ENCODE measurements at places on chromosomes 7 and 10.

DNA sequence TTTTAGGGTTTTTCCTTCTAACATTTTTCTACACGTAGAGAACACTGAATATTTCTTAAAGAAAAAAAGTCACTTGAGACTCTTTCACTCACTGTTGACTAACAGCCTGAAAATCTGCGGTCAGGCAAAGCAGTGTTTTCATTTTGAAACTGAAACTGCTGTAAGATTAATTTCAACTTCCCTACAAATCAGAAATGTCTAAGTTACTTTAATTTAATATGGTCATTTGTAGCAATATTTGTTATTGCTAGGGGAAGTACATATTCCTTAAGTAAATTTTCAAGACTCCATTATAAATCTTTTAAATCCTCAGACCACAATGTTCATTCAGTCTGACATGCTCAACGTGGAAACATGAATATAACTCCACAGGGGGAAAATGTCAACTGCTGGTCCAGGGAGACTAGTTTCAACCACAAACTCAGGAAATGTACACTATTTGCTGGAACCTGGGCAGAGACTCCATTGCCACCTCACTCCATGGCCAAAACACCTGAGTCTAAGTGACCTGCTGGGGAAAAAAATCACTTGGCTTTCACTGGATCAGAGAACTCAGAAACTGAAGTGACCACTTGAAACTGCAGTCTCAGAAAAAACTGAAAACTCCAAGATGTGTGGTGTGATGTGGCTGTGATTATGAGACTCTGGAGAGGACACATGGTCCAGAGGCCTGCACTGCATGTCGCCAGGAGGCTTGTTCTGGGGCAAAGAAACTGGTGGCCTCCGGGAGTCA, 161.2 kb downstream of the TAX1BP1 start:
- no peak for DNase-seq

- DNase-seq: no peak
Observed at GRCh38 chr10:124717041-124717757, 27.0 kb downstream of the FAM53B start.

DNA sequence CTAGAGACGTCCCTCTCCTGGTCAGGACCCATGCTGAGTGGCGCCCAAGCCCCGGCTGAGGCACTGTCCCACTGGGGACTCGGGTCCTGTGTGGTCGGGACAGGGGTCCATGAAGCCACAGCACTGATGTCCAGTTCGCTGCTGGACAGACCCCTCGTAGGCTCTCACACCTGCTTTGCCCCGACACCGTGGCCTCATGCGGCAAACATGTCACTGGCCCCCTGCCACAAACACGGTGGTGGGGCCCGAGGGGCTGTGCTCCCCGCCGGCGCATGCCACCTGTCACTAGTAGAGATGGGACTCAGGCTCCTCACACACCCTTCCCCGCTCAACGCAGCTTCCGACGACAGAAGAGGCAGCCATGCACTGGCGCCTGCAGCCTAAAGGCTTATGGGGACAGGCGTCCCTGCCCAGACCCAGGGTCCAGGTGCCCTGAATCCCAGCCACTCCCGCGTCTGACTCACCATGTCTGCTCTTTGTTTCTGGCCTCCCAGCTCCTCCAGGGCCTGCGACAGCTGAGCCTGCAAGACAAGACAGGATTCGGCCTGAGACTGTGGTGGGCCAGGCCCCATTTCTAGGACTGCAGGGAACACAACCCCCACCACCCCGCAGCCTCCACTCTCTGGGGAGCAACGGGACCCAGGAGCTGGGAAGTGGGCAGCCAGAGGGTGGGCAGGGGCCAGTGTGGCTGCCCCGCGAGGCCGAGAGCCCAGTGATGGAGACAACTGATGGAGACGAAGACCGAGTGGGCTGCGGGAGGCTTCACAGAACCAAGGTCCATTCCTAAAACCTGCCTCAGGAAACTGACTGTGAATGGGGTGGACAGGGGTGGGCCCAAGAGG, 230.9 kb downstream of the MAD1L1 start:
- peak; percentile 65 for DNase-seq

GRCh38 chr7:4066626-4067475, 615.2 kb upstream of the FOXK1 start:
- no peak for DNase-seq

DNA sequence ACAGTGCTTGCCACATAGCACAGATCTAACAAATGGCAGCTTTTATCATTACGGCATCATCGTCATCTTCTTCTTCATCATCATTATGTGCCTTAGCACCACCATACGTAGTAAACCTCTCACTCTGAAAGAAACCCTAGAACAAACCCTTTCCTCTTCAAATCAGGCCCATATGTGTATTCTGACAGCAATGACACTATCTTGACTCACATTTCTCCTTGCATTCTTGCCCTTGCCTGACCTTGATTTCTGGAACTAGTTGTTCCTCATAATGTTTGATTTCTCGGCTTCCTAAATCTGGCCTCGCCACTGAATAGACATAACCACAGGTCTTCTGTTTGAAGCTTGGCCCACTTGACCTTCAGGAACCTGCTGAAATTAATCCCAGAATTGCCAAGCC, 115.3 kb downstream of the DGKI start:
- no peak for DNase-seq

DNA sequence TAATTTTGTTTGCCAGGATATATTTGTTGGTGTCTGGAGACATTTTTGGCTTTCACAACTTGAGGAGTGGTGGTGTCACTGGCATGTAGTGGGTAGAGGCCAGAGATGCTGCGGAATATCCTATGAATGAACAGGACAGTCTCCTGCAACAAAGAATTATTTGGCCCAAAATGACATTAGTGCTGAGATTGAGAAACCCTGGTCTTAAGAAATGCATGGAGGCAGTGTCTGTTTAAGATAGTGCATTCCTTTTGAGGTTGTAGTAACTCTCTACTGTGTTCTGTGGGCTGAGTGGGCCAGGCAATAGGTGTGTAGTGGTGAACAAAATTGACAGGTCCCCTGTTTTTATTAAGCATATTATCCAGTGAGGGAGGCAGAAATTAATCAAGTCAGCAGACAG, 165.5 kb downstream of the CDK14 start:
- DNase-seq: no peak

- peak; percentile 69 for DNase-seq
Observed at GRCh38 chr10:97129666-97130065, 56.1 kb downstream of the SLIT1 start.

DNA sequence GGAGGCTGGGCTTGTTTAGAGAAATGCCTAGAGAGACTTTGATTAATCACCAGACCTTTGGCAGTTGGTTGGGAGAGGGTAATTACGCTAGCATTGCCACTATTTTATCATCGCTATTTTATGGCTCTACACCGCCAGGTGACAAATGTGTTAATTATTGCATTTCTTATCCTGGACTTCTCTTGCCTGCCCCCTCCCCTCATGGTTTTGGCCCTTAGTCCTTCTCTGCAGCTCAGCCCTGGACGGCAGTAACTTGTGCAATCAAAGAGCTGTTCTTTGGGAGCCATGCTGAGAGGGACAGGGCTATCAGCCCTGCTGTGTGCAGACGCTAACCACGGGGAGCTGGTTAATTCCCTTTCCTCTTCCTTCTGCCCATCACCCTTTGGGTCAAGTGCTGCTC, 585.0 kb downstream of the AUTS2 start:
- no peak for DNase-seq

DNA sequence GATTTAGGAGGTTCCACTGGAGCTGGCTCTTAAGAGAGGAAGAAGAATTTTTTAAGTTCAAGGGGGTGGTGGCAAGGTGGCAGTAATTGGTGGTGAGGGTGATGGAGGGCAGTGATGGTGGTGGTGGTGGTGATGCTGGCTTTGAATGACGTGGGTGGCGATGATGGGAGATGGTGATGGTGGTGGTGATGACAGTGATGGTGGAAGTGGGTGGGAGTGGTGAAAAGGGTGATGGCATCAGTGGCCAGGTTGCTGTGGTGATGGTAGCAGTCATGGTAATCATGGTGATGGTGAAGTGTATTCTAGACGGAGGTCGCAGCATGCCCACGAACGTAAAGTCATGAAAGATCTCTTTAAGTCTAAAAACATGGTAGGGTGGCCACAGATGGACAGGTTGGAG, 197.3 kb downstream of the PTEN start:
- no peak for DNase-seq

GRCh38 chr7:30968294-30968693, 4.5 kb downstream of the GHRHR start:
- DNase-seq: no peak

DNA sequence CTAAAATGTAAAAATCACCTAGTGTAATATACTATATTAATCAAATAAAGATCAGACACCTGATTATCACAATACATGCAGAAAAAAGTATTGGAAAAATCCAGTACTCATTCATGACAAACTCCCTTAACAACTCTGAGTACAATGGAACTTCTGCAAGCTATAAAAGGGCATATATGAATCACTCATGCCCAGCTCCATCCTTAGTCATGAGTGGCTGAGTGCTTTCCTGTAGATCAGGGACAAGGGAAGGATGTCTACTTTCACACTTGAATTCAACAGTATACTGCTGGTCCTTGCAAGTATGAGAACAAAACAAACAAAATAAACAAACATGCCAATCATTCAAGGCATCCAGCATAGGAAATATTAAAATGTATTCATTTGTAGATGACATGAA, 116.5 kb downstream of the ADARB2 start:
- no peak for DNase-seq

DNA sequence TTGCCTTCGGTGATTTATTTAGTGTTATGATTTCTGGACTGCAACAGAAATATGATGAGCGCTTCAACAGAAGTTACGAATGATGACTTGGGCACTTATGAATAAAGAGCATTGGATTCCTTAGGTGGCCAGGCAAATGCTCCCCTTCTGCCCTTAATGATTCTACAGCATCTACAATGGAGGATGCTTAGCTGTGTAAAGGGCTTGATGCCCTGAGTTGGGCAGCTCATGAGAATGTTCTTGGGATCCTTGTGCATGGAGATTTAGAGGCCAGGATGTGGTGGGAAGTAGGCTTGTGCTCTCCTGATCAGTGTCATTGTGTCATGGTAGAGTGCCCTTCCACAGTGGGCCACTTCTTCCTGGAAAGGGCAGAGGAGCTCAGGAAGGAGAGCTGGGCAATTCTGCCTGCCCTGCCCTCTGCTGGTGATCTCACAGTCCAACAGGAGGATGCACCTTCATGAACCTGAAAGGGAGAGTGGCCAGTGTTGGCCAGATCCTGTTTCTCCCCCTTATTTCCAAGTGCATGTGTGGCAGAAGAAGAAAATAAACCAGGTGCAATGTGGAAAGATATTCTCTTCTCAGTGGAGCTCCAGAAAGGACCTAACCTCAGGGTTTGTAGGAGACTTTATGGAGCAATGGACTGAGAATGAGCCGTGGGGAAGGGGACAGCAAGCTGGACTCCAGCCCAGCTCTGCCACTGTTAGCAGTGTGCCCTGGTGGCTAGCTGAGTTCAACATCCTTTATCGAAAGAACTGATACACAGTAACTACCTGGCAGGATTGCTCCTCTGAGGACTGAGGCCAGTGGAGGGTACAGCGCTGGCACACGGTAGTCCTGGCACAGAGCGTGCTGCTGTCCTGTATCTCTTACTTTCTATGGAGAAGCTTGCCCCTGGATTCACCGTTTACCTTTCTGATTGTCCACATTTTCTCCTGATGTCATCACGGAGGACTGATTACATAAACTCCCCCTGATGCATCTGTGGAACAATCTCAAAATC, 182.9 kb downstream of the BMPER start:
- DNase-seq: no peak

GRCh38 chr10:84890706-84891105, 562.3 kb downstream of the CCSER2 start:
- no peak for DNase-seq

DNA sequence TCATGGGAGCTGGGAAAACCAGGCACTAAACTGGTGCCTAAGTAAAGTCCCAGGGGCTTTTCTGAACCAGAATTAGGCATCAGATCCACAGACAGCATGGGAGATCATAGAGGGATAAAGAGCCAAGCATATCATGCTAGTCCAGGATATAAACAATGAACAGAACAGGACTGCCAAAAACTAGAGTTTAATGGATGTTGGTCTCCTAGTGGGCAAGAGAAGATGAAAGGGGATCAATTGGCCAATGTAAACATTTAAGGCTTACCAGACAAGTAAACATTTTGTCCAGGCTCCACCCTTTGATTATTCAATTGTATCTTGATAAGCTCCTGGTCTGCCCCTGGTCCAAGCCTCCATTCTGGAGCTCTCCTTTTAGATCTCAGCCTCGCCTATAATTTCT, 18.9 kb downstream of the MACC1 start:
- DNase-seq: no peak

GRCh38 chr7:18020138-18020715, 7.4 kb downstream of the PRPS1L1 start:
- DNase-seq: no peak

DNA sequence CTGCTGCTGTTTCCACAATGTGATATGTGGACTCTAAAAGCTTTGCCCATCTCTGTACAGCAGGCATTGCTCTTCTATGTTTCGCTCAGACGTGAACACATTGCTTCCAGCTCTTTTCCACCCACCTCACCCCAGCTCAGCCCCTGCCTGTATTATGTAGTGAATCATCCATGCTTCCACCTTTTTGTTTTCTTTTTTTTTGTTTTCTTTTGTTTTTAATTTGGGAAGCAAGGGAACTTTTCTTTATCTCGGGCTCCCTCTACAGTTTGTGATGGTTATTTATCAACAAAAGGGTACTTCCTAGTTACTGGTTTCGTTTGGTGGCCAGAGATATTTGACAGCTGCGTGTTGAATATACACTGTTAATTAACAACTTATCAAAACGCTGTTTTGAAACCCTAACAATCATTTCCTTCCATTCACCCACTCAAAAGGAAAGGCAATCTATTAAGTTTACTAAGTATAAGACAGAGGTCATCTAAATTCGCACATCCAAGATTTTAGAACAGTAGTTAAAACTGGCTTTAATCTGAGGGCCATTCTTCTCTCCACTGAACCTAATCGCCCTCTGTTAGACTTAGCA, 127.9 kb upstream of the STK17A start:
- no peak for DNase-seq

DNA sequence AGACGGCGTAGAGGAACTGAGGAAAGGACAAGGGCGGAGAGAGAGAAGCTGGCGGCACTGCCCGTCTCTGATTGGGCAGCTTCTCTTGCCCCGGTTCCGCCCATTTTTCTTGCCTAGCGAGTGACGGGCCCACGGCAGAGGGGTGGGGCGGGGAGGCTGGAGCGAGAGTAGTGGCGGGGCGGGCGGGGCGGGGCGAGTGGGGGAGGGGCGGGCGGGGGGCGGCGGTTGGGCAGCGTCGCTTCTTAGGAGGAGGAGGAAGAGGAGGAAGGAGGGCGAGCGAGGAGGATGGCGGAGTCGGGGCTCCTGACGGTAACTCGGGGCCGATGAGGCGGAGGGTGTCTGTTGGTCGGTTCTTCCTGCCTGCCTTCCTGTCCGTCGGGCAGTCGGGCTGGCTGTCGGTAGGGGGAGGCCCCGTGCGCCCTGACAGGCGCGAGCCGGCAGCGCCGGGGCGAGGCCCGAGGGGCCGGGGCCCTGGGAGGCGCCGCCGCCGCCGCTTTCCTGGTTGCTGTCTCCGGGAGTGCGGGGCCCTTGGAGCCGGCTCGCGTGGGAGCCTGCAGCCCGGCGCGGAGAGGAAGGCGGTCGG, at the start of gene SHOC2:
Gene SHOC2, plus strand, starts transcription at position 256 of the 583 bp plus-strand sequence. CDS start 44,755 bp downstream, outside the sequence.
- DNase-seq: peak; percentile 100

GRCh38 chr10:58838561-58839208, 326.0 kb downstream of the BICC1 start:
- no peak for DNase-seq

- no peak for DNase-seq
Observed at GRCh38 chr10:22657024-22657423, 57.4 kb downstream of the PIP4K2A start.
